ENCODE measurements at places on chromosomes 13 and 19.

GRCh38 chr19:33376941-33377557 lies 3.5 kb downstream of the CEBPG start:
- no peak for DNase-seq

DNA sequence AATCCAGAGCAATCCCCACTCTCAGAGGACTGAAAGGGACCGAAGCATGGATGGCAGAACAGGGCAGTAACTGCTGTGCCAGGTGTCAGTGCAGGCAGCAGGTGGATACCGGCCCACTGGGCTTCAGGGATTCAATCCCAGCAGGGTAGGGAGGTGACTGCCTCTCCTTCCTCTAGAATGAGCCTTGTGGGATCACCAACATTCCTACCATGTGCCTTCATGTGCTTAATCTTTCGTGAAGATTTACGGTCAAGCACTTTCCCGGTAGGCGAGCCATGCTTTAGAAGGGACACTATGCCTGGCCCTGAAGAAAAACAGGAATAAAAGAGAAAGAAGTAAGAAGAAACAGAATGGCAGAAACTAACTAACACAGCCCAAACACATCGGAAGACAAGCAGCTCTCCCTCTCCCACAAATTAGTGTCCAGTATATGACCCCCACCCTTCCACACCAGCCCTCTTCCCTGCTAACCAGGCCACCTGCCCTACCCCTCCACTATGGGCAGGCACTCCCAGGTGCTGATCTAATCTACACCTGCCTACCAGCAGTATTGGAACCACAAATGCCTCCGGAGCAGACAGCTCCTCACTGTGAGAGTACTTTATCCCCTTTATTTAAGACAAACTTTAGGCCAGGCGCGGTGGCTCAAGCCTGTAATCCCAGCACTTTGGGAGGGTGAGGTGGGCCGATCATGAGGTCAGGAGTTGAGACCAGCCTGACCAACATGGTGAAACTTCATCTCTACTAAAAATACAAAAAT lies 162.5 kb downstream of the NUFIP1 start:
- DNase-seq = no peak

DNA sequence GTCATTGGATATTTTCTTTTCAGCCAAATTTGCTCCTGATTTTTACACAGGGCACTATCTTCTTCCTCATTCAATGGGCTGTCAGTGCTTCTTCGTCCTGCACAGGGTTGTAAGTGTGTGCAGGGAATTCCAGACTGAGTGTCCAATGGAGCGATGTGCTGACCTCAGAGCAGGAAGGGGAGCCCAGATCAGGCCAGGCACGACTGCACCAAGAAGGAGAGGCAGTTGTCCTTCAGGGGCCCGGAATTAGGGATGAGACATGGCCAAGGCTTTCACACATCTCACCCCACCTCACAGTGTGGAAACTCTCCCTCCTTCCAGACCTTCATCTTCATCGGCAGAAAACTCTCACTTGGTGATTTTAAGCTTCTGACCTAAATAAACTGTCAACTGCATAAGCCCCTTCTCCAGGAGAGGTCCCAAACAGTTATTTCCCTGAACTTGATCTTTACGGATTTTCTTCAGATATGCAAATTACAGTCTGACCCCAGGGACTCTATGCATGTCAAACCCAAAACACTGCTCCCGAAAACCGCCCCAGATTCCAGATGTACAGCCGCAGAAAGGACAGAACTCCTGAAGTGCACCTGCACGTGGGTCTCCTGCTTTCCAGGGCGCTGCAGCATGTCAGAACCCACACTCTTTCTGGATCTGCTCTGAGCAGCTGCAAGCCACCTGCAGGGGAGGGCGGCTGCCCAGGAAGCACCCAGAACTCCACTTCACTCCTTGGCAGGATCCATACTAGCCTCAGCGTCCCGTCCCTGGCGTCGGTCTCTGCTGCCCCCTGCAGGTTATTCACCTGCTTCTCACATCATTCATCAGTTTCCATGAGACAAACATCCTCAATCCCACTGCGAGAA lies 625 bp upstream of the ZNF20 start:
- peak; percentile 89 for DNase-seq

- DNase-seq = no peak
These were observed 167.0 kb upstream of the IPO5 start for GRCh38 chr13:97786510-97786909.

- DNase-seq = no peak
These were observed 63.1 kb downstream of the CEBPG start for GRCh38 chr19:33436360-33437345.

DNA sequence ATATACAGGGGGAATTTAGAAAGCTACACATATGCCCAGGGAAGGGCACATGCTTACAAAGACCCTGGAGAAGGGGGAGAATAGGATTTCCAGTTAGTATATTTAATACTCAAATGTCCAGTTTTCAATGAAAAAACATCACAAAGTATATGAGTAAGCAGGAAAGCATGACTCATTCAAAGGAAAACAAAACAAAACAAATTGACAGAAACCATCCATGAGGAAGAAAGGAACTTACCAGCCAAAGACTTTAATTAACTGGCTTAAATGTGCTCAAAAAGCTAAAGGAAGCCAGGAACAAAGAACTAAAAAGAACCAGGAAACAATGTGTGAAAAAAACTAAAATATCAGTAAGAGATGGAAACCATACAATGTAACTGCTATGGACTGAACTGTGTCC lies 716.2 kb upstream of the ARGLU1 start:
- no peak for DNase-seq

- no peak for DNase-seq
These were observed 3.0 kb upstream of the HIPK4 start for GRCh38 chr19:40392894-40393517.

DNA sequence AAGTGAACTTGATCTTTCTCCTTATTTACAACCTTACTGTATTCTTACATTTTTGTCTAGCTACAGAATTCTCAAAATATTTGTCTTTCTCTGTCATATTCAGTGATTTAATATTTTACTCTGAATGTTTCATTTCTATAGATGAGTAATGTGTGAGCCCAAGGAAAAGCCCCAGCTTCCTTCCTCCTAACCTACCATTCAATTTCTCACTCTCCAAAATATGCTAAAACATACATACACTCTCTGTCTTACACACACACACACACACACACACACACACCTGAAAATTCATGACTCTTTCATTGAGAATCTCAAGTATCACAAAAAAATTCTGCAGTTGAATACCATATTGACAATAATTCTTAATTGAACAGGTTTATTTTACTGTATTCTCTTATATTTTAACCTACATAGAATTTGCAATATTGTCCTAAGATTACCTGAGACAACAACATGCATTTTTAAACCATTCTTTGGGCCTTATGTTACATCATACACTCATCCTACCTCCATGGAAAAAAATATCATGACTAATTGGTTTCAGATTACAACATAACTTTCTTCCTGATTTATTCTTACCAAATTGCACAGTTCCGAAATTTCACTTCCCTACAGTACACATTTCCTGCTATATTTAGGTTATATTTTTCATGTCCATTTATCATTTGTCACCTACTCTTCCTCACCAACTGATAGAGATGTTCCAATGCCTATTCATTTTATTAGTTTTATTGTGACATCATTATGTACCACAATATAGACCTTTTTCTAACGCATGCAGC lies 1965.6 kb upstream of the PCDH20 start:
- DNase-seq = no peak

DNA sequence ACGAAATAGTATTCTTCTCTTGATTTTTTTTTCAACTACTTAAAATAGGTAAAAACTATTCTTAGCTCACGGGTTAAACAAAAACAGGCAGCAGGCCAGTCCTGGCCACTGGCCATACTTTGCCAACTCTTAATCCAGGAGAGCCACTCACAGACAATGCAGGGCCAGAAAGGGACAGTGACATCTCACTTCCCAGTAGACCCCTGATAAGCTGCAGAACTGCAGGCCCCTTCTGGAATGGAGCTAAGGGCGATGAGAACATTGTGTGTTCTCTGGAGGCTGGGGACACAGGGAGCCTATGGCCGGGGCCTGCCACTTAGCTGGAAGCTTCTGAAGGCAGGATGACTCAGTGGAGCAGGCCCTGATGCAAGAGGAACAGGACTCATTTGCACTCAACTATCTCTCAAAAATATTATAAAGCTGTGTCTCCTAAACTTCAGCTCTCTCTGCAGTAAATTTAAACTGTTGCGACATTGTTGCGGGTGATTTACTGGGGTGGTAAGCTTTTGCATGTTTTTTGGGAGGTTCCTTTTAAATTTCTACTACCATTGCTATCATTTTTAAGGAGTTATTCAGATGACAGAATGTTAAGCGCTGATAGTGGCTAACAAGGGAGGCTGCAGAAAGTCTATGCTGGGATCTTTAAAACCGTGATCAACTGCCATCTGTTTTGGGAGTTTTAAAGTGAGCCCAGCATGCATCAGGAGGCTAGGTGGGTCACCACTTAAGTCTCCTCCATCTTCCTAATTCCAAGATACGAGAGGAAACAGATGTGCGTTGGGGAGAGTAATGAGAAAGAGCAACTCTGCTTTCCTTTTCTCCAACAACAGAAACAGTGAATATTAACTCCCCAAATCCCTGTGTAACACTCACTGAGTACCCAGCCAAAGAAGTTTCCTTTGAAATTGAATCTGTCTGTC lies 33.2 kb upstream of the KATNAL1 start:
- peak; percentile 85 for DNase-seq

- DNase-seq = no peak
These were observed 253.6 kb upstream of the DACH1 start for GRCh38 chr13:72120632-72121031.

- no peak for DNase-seq
These were observed 891.7 kb upstream of the MIR17HG start for GRCh38 chr13:90455823-90456222.

DNA sequence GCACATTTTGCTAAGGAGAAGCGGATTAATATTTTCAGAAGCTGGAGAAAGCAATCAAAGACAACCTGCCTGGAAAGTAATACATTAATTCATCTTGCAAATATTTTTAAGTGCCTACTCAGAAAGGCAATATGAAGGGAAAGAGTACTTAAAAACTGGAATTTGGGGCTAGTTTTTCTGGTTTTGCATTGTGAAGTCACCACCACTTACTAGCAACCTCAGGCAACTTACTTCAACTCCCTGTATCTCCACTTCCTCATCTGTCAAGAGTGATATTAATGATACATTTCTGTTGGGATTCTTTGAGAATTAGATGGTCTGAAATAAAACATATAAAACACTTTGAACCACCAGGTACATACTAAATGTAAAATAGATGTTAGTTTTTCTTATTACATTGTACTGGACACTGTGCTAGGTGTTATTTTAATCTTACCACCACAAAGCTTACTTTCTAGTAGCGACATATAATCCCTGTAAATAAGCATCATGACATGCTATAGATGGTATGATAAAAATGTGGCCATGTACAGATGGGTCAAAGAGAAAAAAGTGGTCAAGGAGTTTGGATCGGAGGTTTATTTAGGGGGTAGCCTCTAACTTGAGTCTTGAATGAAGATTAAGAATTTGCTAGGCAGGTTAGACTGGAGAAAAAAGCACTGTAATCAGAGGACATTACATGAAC lies 101.2 kb downstream of the SPRY2 start:
- DNase-seq = no peak

Measured in coronary artery (tissue), 2 donors.